Stimulated activated CD4-positive, alpha-beta T cell treated with anti-CD3 and anti-CD28 coated beads, Interleukin-1b, Interleukin-23, amount 100 ng/mL, for 1 hour (primary cell): ENCODE measurements at places on chromosomes 5 and 9.

DNA sequence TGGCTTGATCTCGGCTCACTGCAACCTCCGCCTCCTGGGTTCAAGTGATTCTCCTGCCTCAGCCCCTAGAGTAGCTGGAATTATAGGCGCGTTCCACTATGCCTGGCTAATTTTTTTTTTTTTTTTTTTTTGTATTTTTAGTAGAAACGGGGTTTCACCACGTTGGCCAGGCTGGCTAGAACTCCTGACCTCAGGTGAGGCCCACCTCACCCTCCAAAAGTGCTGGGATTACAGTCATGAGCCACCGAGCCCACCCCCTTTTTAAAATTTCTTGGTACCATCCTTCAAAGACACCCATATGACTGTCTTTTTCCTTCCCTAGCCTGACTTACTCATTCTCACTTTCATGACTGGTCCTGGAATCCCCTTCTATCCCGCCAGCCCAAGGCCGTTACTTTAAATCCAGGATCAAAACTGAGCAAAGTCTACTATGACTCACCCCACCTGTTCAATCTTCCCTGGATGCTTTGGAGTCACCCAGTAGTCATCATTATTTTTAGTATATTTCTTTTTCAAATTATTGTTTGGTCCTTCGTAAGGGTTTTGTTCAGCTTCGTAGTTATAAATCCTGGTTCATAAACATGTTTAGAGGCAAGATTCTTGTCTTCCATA is 1.2 kb upstream of the TBCA start:
- no peak for DNase-seq

- DNase-seq: no peak
Measured at GRCh38 chr9:87445646-87446045, 52.0 kb upstream of the DAPK1 start.

GRCh38 chr9:89611425-89611824 is 6.6 kb downstream of the GADD45G start:
- DNase-seq: no peak

DNA sequence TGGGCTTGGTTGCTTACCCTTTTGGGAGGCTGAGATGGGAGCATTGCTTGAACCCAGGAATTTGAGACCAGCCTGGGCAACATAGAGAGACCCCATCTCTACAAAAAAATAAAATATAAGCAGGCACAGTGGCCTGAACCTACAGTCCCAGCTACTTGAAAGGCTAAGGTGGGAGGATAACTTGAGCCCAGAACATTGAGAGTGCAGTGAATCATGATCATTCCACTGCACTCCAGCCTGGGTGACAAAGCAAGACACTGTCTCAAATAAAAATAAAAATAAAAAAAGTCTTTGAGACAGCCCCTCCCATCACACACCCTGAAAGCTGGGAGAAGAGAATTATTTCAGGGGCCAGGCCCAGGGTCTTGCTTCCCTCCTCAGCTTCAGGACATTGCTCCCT is 251.8 kb downstream of the BRINP1 start:
- DNase-seq: no peak

- DNase-seq: no peak
Measured at GRCh38 chr9:34741628-34742027, 31.7 kb upstream of the CCL21 start.

DNA sequence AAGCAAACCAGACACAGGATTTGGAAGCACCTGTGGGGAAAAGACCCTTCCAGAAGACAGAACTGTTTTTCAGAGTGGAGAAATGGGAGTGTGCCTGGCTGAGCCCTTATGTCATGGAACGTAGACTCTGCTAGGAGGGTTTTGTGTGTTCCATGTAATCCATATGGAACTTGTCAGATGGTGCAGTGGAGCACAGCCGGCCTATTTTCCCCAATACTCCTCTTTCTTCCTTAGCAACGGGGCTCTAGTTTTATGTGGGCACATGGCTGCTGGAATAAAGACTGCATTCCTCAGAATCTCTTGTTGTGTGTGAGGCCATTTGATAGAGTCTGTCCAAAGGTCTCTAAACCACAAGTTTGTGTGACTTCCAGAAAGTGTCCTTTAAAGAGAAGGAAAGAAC is 284.0 kb downstream of the DRD1 start:
- DNase-seq: no peak

DNA sequence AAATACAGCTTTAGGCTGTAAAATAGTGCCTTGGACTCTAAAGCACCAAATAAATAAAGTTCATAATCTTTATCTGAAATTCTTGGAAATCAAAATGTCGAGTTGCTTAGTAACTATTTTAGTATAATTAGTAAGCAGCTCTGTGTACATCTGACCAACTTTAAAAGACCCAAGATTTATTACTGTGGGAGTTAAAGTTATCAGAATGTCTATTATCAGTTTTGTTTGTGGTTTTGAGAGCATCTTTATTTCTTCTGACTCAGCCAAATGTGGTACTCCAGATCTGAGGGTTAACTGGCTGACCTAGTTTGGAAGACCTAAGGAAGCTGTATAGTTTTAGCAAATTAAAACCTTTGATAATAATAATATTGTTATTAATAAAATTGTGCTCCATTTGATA is 81.2 kb downstream of the PRLR start:
- no peak for DNase-seq

- no peak for DNase-seq
Measured at GRCh38 chr5:72818866-72819534, 2.5 kb downstream of the TNPO1 start.

- DNase-seq: peak; percentile 9
Measured at GRCh38 chr5:17217493-17218352, at the start of gene BASP1. BASP1 (plus strand) TSS chr5:17217631; CDS start chr5:17275217, 57,586 bp downstream.

GRCh38 chr9:110405858-110406443 is 68.3 kb upstream of the TXNDC8 start:
- no peak for DNase-seq

GRCh38 chr5:154221371-154221896 is 30.9 kb downstream of the GALNT10 start:
- peak; percentile 37 for DNase-seq

DNA sequence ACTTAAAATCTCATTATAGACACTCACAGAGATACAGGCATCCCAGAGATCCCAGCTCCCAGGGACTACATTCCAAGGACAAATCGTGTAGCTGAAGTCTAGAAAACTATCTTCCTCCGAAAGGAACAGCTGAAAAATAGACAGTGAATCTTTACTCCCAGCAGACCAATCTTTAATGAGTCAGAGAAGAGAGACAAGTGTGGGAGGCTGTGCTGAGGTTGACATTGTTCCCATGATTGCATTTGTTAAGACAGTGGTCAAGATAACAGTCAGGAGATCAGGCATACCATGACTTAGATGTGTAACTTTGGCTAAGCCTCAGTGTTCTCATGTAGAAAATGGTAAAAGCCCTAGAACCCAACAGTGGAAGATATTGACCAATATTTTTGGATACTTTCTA is 120.7 kb downstream of the PAPPA start:
- no peak for DNase-seq

- no peak for DNase-seq
Measured at GRCh38 chr9:109203761-109204360, 36.8 kb upstream of the FRRS1L start.

DNA sequence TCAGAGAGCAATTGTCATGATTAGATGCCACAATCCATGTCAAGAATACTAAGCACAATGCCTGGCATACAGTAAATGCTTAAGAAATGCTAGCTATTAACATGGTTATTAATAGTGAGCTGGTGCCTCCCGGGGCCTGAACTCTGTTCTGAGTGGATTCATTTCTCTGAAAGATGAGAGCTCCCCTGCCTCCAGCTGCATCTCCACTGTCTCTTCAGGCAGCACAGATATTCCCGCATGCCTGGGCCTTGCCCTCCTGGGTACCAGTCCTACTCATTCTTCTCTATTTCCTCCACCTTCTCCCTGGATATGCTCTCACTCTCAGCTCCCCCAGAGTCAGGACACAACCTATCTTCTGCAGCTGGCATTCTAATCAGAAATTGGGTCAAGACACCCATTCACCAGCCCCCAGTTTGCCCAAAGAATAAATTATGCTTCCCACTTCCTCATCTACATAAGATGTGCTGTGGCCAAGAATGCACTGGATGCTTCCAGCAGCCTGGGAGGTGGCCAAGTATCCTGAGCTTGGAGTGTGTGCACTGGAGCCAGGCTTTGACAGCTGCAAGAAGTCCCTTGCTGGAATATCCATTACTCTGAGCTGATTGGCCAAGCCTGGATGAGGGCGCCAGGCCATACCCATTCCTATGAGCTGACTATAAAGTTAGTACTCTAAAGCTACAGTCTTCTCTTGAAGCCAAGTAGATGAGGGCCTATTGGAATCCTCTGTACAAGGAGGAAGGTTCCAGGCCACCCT is 669.0 kb downstream of the ACTL7B start:
- no peak for DNase-seq

DNA sequence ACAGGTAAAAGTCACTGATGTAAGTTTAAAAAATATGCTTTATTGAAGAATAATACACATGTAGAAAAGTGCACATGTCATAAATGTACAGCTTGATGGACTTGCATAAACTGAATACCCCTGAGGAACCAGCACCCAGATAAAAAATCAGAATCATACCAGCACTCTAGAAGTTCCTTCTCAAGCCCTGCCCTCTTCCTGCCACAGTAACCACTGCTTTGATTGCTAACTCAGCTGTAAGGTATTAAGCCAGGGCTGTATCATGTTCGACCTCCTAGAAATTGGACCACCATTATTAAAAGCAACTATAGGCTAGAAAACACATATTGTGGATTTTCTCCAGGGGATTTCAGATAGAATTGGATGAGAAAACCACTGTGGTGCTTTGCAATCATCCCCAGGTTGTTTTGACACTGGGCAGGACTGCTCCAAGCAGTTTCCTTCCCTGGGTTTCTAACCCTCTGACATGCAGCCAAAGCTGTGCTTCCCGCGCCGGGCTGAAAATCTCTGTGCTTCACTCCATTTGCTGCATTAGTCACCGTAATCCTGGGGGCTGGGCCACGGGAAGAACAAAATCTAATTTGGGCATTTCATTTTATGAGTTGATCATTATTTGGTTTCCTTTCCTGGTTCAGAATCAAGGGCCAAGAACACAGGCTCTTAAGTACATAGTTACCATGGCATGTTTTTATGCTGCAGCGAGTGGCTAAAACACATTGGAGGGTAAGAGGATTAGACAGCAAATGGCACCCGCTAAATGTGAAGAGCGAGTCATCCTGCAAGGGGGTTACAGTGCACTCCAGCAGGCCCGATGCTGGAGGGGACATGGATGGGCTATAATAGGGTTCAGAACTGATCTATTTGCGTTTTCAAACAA is 139.4 kb upstream of the IL12B start:
- no peak for DNase-seq

DNA sequence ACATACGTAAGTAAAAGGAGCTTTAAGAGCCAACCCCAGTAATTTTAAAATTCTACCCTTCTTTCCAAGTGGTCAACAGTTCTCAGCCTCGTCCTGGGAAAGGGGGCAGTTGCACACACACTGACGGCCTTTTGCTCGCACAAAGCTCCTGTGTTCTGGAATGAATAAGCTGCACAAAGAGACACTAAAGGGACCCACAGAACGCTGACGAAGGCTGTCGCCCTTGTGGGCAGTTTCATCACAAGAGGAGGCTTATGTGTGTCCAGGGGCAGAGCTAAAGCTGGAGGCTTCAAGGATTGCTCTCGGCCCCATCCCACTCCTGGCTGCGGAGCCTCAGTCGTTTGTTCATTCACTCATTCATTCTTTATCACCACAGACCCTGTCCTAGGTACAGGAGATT is 67.0 kb upstream of the NEK6 start:
- DNase-seq: no peak

GRCh38 chr5:72392326-72392733 is 72.2 kb downstream of the PTCD2 start:
- no peak for DNase-seq

DNA sequence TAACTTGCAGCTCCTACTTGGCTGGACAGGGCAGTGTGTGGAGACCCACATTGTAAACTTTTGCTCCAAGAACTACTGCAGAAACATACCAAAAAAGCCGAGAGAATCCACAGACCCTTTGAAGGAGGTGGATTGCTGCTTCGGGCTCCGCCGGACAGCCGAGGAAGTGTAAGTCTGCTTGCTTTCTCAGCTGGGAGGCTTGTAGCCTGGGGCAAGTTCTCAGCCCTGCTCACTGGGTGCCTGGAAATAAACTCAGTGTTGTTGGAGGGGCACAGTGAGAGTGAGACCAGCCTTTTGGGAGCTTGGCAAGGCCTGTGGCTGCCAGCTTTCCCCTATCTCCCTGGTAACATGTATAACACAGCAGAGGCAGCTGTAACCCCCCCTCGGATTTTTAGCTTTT is 215.6 kb downstream of the SYK start:
- no peak for DNase-seq

- no peak for DNase-seq
Measured at GRCh38 chr5:137415231-137415681, 83.9 kb downstream of the SPOCK1 start.

DNA sequence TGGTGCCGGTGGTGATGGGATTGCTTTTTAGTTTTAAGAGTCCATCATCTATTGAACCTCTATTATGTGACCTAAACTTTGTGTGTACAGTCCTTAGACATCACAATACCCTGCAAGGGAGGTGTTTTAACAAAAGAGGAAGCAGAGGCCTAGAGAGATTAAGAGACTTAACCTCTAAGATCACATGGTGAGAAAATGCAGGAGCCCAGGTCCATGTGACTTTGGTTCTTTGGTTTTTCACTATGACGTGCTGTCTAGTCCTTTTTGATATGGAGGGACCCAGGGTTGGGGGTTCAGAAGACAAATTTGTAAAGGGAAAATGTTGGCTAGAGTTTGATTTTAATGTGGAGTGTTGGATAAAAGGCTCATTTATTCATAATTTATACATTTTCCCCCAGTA is 34.1 kb upstream of the TRMT10B start:
- DNase-seq: no peak

DNA sequence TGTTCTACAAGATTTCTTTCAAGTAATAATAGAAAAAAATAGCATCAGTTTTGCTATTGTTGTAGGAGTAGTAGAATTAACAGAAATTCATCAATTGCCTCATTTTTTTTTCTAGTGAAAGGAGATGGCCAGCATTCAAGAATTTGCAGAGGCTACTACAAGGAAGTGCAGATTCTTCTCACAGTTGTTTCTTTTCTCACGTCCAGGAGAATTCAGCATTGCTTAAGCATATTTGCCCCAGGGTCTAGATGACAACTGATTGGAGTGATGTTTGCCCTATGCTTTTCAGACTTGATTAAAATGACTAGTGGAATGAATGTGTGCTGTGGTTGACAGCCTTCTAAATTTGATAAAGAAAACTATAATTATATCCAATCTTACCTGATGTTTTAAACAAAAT is 46.6 kb upstream of the SLC12A2 start:
- DNase-seq: no peak

DNA sequence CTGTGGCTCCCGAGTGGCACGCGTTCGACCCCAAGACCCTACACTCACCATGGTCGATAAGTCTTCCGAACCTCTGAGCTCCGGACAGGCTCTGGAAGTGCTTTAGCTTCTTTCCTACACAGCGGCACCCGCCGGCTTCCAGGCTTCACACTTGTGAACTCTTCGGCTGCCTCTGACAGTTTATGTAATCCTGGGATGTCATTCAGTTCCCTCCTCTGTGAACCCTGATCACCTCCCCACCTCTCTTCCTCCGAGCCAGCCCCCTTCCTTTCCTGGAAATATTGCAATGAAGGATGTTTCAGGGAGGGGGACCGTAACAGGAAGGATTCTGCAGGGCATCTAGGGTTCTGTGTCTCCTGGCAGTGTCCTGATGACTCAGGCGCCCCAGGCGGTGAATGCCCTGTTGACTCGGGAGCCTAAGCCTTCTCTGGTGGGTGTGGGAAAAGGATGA is at the start of gene CD14:
Gene CD14 (minus strand): TSS at position 155 of the 451 bp plus-strand sequence. CDS start 104 bp downstream, at position 51.
- no peak for DNase-seq

- no peak for DNase-seq
Measured at GRCh38 chr9:136326761-136327303, 507 bp upstream of the GPSM1 start.
